Right ventricle myocardium superior (tissue), 1 donor: ENCODE measurements at places on chromosomes 6 and 20. TPM values are rescaled to one million over a fixed set of nuclear protein-coding genes. Genes with fewer than 3 reads are reported as not detected.

CPNE5 gene
- total RNA-seq, result 10.0 TPM

PTCHD4 gene
- total RNA-seq, result 0.81 TPM

GSTA3 gene
- not detected for total RNA-seq

TNF gene
- 0.59 TPM for total RNA-seq

COL9A3 gene
- total RNA-seq, result 2.7 TPM

DBNDD2 gene
- 350 TPM for total RNA-seq

POLR1H gene
- 12.2 TPM for total RNA-seq

TP53TG5 gene
- 1.2 TPM for total RNA-seq

MLIP gene
- 403 TPM for total RNA-seq

MYB gene
- 0.22 TPM for total RNA-seq

TRIM10 gene
- not detected for total RNA-seq

DNA sequence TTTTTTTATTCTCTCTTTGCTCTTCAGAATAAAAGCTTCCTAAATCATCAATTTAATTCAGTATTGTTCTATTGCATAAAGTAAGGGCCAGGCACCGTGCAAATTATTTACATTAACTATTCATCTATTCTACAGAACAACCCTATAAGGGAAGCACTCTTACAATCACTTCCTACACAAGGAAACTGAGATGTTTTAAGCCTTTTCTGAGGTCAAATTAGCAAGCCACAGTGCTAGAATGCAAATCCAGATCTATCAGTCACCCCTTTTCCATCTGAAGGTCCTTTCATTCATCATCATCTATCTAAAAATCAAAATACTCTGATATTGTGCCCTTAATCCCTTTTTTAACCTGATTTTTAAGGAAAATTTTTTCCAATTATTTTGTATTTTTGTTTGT lies 31.2 kb downstream of the FRK start:
- no peak for DNase-seq

DNA sequence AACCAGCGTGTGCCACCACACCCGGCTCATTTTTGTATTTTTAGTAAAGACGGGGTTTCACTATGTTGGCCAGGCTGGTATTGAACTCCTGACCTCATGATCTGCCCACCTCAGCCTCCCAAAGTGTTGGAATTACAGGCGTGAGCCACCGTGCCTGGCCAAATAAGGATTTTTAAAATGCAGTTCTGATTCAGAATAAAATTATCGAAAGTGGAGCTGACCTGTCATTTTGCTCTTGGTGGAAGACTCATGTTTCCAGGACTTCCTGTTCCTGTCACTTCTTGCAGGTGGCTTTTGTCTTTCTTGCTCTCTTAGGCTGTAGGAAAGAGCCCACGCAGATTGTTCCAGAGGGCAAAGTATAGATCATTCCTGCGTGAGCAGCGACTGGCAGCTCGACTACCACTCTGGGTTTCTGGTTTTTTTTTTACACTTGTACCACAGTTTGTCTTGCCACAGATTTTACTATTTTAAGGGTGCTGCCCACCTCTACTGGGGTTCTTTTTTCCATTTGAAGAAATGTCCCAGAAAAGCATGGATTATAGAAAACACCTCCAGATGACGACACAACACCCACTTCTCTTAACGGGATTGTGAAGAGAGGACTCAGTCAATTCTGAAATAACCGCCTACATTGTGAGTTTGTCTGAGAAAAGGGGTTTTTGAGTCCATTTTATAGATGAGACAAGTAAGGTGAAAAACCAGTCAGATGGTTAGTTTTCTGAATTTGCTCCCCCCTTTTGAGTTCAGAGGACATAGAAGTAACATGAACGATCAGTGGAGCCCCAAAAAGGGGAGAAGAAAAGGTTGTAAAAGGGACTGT lies 7.5 kb downstream of the JARID2 start:
- no peak for DNase-seq

- no peak for DNase-seq
Observed at GRCh38 chr6:147648916-147649315, 140.4 kb downstream of the SAMD5 start.

DNA sequence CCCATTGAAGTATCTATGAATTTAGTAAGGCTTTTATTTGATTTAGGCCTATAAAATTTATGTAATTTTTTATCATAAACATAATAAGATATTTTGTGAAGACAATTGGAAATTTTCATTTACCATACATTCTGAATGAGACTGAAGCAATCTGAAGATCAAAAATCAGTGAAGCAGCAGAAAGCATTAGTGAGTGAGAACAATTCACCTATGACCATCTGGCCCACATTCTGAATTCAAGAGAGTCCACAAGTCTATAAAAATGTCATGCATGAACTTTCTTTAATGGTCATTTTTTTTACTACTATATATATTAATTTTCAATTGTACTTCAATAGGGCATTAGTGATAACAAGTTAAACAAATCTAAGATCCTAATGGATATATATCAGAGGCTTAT lies 1026.6 kb upstream of the MAP3K7 start:
- DNase-seq, result no peak

GRCh38 chr6:119308991-119309657 lies 40.4 kb downstream of the MAN1A1 start:
- no peak for DNase-seq

DNA sequence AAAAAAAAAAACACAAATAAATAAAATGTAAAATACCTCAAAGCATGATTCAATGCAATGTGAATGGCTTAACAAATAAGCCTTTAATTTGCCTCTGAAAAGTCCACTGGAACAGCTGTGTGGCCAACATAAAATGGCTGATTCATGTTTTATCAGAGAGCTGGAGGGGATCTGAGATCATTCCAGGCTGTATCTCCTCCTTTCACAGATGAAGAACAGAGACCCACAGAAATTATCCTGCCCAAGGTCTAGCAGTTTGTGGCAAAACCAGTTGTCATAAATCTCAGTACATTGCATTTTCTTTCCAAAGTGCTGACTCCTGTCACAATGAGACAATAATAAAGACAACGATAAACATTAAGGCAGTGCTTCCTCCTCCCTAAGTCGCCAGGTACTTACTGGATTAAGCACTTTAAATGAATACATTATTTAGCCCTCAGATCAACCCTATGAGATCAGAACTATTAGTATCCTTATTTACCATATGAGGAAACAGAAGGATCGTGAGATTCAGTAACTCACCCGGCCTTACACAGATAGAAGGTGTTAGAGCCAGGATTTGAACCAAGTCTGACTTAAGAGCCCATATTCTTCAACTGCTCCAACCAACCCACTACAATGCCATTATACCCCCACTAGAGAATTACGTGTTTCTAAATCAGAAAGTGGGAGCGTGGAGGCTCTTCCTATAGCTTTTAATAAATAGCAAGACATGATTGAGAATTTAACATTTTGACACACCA lies 118.3 kb downstream of the KIF13A start:
- no peak for DNase-seq

- DNase-seq, result no peak
Observed at GRCh38 chr20:35279040-35279439, 1.1 kb upstream of the MMP24OS start.

DNA sequence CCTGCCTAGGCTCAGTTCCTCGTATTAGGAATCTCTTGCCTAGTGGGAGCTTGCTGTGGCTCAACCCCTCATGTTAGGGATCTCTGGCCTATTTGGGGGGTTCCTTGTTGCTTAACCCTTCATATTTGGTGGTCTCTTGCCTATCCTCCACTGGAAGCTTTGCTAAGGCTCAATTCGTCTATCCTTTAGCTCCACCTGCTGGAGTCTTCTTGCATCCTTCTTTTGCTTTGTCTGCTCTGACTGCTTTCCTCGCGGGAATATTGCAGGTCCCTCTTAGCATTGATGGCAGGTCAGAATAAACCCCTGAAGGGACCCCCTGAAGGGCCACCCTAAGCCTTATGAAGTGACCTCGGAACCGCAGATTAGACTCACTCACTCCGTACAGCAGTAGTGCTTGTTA lies 203.0 kb upstream of the TBX18 start:
- no peak for DNase-seq

DNA sequence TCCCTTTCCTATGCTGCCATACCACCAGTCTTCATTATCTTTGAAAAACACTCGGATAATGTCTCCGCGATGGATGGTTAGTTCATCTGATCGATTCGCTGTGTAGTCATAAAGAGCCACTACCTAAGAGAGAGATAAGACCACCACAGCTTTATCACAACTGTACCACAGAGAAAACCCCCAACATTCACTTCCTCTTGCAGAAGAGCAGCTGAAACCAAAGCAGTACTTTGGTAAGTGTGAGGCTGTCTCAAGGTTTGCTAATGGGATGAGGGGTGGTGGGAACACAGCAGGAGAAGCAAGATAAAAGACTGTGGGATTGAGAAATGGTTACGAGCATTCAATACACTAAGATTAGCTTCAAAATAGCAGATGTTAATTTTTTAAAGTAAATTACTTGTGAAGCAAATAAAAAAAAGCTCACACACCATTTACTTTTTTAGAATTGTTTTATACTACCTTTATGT lies 142.1 kb downstream of the MYB start:
- no peak for DNase-seq

- DNase-seq, result no peak
Observed at GRCh38 chr6:12291839-12292604, 1.9 kb downstream of the EDN1 start.

GRCh38 chr20:2759143-2759542 lies 41.3 kb downstream of the CPXM1 start:
- DNase-seq, result no peak

- DNase-seq, result no peak
Observed at GRCh38 chr6:33453393-33454008, 875 bp upstream of the ZBTB9 start.

- no peak for DNase-seq
Observed at GRCh38 chr6:137405806-137406205, 88.4 kb downstream of the OLIG3 start.

- no peak for DNase-seq
Observed at GRCh38 chr6:139028215-139028657, 309 bp upstream of the ABRACL start.

DNA sequence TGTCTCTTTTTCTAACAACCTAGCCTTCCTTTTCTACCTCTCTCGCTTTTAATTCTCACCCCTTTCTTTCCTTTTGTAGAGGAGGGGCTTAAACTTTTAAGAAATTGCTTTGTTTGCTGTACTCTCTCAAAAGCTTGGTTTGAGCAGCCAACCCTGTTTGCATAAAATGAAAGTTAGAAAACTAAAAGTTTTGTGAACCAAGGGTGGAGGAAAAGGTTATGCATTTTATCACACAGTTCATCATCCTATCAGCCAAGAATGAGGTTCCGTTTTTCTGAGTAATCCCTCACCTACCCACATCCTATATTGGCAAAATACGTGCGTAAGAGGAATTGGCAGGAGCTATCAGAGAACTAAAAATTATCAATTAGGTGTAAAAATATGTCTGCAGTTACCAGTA lies 42.8 kb upstream of the LOC128125822 start:
- no peak for DNase-seq
